ENCODE measurements at places on chromosomes 7 and 10.

- DNase-seq, result no peak
- H3K4me1 ChIP-seq, result peaks cover 2% of the 10 kb centered on the region
- H3K27ac ChIP-seq, result no peak overlapping the region
- H3K27me3 ChIP-seq, result peaks cover 4% of the 10 kb centered on the region
Observed at GRCh38 chr7:100744605-100745004, 11.2 kb downstream of the ZAN start.

GRCh38 chr10:116947841-116948529, 57.0 kb downstream of the SHTN1 start:
- no peaks in the 10 kb centered on the region for H3K4me1 ChIP-seq
- H3K36me3 ChIP-seq, result no peaks in the 10 kb centered on the region
- DNase-seq, result no peak
- H3K27ac ChIP-seq, result no peak overlapping the region
- peaks cover 2% of the 10 kb centered on the region for H3K27me3 ChIP-seq

DNA sequence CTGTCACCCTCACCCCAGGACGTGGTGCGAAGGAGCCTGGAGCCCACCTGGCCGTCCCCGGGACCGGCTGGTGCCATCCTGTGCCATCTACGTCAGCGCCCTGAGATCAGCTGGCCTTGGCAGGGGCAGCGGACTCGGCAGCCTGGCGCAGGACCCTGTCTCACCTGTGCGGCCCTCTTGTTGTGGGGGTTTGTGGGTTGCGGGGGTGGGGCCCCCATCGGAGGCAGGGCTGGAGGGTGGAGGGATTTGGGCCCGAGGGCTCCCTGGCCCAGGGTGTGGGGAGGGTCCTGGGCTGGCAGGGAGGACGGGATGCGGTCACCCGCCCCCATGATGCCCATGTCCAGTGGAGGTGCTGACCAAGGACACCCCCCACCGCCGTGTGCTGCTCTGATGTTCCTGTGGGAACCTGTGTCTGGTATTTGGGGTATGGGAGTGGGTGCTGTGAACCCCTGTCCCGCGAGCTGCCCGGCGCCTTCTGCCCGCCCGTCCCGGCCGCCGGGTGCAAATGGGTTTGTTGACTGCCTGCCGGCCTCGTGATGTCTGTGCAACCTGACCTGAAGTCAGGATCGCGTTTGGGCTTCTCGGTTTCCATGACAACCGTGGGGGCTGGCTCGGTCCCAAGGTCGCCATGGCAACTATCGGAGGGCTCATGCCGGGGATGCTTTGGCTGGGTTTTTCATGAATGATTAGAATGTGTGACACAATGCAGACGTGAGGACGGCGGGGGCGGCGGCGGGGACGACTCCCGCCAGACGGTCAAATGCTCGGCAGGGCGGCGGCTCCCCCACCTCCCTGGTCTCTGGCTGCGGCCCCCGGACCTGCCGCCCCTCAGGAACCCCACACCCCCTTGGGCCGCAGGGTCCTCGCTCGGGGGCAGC, 7.3 kb downstream of the MAFK start:
- no peak overlapping the region for H3K27ac ChIP-seq
- DNase-seq, result peak; percentile 26
- H3K4me3 ChIP-seq, result no peak overlapping the region
- no peaks in the 10 kb centered on the region for H3K27me3 ChIP-seq

- H3K27ac ChIP-seq, result no peak overlapping the region
- H3K27me3 ChIP-seq, result no peaks in the 10 kb centered on the region
- H3K36me3 ChIP-seq, result peaks cover 78% of the 10 kb centered on the region
- peaks cover 67% of the 10 kb centered on the region for H3K4me1 ChIP-seq
Observed at GRCh38 chr10:6525599-6526165, 54.4 kb downstream of the PRKCQ start.

DNA sequence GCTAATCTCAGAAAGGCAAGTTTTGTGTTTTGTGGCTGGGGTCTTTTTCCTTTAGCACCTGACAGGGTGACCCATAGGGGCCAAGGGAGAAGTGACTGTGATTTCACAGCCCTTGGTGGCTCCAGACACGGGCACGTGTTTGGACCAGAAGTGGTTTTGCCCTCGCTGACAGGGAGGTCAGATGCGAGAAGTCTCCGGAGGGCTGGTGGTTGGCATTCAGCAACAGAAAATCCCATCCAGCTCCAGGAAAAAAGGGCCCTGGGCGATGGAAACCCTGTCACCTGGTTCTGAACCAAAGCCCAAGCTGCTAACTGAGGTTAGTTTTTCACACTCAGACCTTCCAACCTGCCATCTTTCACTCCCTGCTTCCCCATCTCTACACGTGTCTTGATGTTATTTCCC, 272.9 kb downstream of the TRIL start:
- peaks cover 18% of the 10 kb centered on the region for H3K27me3 ChIP-seq
- no peak overlapping the region for H3K4me3 ChIP-seq
- no peak overlapping the region for H3K27ac ChIP-seq
- H3K4me1 ChIP-seq, result no peaks in the 10 kb centered on the region
- H3K36me3 ChIP-seq, result no peaks in the 10 kb centered on the region
- DNase-seq, result no peak

DNA sequence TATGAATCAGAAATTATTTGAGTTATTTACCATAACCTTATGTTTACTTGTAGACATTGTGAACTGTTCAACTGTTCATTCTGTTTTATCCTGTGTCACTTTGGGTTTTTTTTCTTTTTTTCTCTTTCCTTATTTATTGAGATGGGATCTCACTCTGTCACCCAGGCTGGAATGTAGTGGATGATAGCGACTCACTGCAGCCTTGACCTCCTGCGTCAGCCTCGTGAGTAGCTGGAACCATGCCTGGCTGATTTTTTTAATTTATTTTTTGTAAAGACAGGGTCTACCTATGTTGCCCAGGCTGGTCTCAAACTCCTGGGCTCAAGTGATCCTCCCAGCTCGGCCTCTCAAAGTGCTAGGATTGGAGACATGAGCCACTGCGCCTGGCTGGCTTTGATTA, 97.1 kb downstream of the CSTF2T start:
- H3K36me3 ChIP-seq, result no peaks in the 10 kb centered on the region
- H3K27me3 ChIP-seq, result peaks cover 2% of the 10 kb centered on the region
- no peak overlapping the region for H3K4me3 ChIP-seq
- no peak for DNase-seq
- no peaks in the 10 kb centered on the region for H3K4me1 ChIP-seq

DNA sequence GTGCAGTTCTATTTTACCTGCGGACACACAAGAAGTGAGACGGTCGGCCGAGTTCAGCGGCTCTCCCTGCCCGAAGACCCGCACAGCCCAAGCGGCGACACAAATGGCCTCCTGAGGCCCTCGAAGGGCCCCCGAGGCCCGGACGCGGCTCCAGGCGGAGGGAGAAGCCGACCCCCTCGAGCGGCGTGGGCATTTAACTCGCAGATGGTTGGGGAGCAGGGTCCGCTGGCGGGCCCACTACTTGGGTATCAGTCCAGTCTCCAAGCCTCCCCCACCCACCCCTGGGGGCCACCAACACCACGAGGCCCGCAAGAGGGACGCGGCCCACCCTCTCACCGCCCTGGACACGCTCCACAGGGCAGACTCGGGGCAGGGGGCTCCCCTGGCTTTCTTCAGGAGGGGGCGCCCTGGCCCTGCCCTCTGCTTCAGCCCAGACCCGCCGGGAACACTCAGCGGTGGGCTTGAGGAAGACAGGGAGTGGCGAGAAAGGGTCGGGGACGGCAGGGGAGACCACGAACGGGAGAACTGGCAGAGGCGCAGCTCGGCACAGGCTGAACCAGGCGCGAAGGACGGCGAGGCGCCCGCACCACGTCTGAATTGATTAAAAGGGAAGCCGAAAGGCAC, 1.7 kb downstream of the IGF2BP3 start:
- peak overlapping the region; percentile 39 for H3K4me3 ChIP-seq
- no peak for DNase-seq
- no peak overlapping the region for H3K27ac ChIP-seq
- H3K36me3 ChIP-seq, result peaks cover 5% of the 10 kb centered on the region

- peaks cover 16% of the 10 kb centered on the region for H3K27me3 ChIP-seq
- no peak overlapping the region for H3K27ac ChIP-seq
- H3K36me3 ChIP-seq, result no peaks in the 10 kb centered on the region
Observed at GRCh38 chr10:35614312-35614711, 9.2 kb downstream of the GJD4 start.

DNA sequence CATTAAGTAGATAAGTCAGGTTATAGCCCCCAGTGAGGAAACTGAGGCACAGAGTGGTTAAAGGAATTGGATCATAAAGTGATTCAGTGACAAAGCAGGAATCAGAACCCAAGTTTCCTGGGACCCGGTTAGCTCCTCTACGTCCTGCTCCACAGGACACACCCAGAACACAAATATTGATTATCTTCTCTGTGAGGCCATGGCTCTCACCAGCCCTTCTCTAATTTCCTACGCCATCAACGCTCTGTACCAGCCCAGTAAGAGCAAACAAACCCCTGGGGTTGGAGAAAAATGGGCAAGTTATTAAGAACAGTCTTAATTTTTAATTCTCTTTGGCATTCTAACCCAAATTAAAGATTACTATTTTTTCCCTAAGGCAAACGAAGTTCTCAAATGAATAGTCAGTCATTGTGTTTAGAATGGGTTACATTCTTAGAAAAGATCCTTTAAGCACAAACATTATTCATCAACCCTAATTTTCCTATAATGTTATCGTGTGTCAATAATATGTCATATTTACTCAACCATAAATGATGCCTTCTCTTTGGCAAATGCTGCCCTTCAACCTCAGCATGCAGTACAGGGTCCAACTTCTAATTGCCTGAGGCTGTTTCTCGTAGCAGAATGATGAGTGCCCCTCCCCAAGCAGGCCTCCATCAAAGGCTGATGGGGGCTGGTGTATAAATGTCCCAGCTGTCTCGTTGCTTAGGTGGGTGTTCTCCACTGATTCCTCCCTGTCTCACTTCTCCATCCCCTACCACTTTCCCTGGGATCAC, 25.4 kb upstream of the TM9SF3 start:
- no peak overlapping the region for H3K27ac ChIP-seq
- H3K4me1 ChIP-seq, result peaks cover 13% of the 10 kb centered on the region
- no peaks in the 10 kb centered on the region for H3K27me3 ChIP-seq
- H3K4me3 ChIP-seq, result no peak overlapping the region
- no peaks in the 10 kb centered on the region for H3K36me3 ChIP-seq

GRCh38 chr7:40815022-40815421, 680.2 kb downstream of the SUGCT start:
- H3K27me3 ChIP-seq, result no peaks in the 10 kb centered on the region
- DNase-seq, result no peak
- H3K4me1 ChIP-seq, result no peaks in the 10 kb centered on the region
- no peak overlapping the region for H3K4me3 ChIP-seq
- no peak overlapping the region for H3K27ac ChIP-seq
- H3K36me3 ChIP-seq, result no peaks in the 10 kb centered on the region

DNA sequence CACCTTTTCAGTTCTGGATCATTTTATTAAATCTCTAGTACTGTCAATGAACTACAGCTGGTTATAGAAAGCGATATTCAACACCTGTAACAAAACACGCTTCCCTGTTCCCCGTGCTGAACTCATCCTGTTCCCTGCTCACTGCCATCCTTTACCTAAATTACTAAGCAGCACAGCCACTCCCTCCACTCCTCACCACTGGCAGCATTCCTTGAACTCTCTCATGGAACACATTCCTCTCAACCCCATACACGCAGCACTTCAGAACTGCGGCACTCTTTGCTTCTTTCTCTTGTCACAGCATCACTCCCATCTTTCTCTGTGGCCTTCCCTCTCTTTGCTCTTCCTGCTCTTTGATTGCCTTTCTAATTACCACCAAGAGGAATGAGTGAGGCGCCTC, 27.4 kb downstream of the RELN start:
- DNase-seq, result no peak
- H3K4me3 ChIP-seq, result no peak overlapping the region
- H3K27me3 ChIP-seq, result peaks cover 5% of the 10 kb centered on the region
- no peaks in the 10 kb centered on the region for H3K36me3 ChIP-seq
- H3K27ac ChIP-seq, result no peak overlapping the region

GRCh38 chr10:688312-689120, 952 bp downstream of the DIP2C start:
- no peak overlapping the region for H3K27ac ChIP-seq
- H3K27me3 ChIP-seq, result peaks cover 42% of the 10 kb centered on the region
- H3K4me3 ChIP-seq, result no peak overlapping the region
- H3K36me3 ChIP-seq, result no peaks in the 10 kb centered on the region
- DNase-seq, result no peak
- H3K4me1 ChIP-seq, result peaks cover 1% of the 10 kb centered on the region

DNA sequence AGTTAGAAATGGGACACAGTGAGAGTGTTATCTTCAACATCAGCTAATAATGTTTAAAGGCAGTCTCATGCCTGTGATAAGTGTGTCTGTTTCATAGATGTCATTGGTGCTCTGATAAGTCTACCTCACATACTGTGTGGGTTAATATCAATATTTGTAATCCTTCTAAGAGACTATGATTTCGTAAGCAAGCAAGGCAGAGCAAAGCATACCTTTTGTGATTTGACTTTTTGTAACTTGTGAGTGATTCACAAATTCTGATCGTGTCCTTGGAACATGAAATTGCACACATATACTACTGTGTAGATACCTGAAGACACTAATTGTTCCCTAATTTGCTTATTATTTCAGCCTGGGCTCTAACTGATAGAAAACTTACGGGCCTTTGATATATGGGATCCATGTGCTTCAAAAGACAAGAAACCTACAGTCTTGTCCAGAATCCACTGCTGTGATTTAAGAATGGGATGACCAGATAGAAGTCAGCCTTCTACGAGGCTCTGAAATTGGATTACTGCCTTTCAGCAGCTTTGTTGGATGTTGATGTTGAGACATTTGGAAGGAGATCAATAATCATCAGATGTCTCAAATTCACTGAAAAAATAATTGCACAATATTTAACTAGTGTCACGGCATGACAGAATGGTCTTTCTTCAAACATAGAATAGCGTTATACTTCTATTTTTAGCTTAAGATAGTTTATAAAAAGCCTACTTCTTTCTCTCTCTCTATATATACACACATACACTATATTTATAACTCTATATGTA, 63.2 kb upstream of the KLF6 start:
- H3K27me3 ChIP-seq, result no peaks in the 10 kb centered on the region
- peaks cover 4% of the 10 kb centered on the region for H3K36me3 ChIP-seq
- no peak for DNase-seq
- no peak overlapping the region for H3K4me3 ChIP-seq
- H3K27ac ChIP-seq, result no peak overlapping the region

DNA sequence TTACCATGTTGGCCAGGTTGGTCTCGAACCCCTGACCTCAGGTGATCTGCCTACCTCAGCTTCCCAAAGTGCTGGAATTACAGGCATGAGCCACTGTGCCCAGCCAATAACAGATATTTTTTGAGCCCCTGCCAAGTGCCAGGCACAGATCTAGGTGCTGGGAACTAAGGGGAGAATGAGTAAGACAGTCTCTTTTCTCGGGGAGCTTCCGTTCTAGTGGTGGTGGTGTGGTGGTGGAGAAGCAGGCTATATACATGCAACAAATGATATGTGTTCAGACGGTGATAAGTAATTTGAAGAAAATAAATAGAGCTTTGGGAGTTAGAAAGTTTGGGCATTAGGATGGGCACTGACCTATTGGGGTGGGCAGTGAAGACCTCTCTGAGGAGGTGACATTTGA, 76.7 kb upstream of the VKORC1L1 start:
- H3K4me1 ChIP-seq, result peaks cover 18% of the 10 kb centered on the region
- no peaks in the 10 kb centered on the region for H3K27me3 ChIP-seq

GRCh38 chr7:117091721-117092120, 138.4 kb downstream of the ST7 start:
- no peak overlapping the region for H3K4me3 ChIP-seq
- peaks cover 25% of the 10 kb centered on the region for H3K4me1 ChIP-seq
